ENCODE measurements at places on chromosomes 16 and 17.

DNA sequence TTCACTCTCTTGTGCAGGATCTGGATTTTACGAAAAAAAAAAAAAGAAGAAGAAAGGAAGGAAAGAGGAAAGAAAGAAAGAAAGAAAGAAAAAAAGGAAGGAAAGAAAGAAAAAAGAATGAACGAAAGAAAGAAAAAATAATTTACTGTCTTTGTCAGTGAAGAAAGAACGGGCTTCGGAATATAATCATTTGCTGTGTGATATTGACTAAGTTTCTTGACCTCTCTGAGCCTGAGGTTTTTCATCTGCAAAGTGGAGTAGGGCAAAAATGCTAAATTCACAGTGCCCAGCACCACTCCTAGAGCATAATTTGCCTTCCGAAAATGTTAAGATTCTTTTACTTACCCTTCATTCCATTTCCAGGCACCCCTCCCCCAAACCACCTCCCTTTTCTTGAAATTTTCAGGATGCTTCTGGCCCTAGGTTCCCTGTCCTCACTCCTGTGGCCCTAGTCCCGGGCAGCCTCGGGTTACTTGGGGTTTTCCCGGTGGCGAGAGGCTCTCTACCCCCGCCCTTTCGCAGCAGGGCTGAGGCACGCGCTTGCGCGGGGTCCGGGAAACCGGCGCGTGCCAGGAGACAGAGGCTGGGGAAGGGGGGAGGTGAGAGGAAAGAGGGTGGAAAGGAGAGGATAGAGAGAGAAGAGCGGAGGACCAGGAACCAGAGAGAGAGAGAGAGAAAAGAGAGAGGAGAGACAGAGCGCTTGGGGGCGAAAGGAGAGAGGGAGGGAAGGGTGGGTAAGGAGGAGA lies at the start of gene CNTNAP1:
Gene CNTNAP1, plus strand, starts transcription at position 556 of the 746 bp plus-strand sequence. CDS start 299 bp downstream, outside the sequence.
- DNase-seq, result peak; percentile 48

DNA sequence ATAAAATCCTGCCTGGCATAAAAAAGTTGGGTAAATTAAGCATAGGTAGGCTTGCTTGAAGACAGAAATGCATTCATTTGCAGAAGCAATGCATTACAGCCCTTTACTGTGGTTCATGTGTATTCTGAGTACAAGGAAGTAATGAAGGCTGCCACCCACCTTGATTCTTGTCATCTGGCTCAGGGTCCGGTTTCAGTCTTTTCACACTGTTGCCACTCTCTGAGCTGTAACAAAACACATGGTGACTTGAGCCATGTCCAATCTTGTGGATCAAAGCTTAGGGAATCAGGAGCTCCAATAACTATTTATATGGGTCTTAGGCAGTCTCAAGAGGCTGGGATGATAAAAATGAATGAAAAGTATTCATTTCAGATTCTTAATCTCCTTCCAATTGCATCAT lies 22.0 kb downstream of the PSME3IP1 start:
- no peak for DNase-seq

DNA sequence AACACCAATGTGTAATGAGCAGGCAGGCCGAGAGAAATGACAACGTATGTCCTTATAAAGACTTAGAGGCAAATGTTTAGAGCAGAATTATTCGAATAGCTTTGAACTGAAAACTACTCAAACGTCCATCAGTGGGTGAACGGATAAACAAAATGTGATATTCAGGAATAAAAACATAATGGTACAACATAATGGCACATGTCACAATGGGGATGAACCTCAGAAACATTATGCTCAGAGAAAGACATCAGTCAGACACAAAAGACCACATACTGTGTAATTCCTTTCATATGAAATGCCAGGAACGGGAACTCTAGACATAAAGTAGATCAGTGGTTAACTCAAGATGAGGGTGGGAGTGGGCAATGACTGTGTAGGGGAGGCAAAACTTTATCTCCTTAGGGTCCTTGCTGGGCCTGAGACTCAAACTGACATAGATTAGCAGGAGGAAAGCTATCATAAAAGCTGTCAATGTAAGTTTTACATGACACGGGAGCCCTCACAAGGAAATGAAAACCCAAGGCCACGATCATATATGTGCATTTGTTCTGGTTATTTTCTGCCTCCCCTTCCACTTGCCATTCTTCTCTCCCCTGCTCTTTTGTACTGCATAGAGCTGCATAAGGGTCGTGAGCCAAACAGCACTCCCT lies 14.8 kb upstream of the ARL4D start:
- DNase-seq, result no peak

- DNase-seq, result peak; percentile 50
Measured at GRCh38 chr16:11252482-11252931, 3.5 kb downstream of the SOCS1 start.

DNA sequence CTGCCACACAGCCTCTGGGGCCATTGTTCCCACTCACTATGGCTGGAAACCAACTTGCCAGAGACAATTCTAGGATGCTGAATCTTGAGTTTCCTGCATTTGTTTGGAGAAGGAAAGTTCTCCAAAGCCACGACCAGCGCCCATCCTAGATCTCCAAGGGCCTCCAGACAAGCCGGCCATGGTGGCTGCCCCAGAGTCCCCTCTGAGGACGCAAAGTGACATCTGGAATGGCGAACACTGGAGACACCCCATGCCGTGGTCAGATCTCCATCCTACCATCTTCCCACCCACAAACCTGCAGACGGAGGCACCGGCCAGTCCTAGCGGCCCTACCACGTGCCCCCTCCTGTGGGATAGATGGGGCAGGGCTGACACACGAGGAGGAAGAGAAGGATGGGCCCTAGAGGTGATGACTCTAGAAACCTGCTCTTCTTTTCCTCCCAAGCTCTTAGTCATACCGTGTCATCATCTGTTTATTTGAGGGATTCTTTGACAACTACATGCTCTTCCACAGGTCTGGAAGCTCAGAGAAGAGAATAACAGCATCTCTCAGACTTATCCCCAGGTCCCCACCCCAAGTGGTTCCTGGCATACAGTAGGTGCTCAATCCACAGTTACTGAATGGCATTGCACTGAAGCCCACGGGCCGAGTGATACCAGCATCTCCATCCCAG lies 71.3 kb downstream of the MYH11 start:
- no peak for DNase-seq

DNA sequence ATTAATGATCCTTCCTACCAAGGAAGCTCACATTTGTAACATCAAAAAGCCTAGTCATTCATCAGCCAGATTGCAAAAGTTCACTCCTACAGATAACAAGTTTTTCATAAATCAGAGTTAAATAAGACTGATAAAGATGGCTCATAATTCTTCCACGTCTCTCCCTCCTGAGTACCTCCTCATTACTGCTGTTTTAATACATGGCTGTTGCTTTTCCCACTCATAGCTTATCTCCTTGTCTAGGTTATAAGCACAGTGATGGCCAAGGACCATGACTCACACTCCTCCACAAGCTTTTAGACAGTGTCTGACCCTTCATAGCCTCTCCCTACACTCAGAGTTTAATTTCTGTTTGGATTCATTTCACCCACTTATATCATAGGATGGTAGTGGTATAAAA lies 100.9 kb upstream of the MON1B start:
- no peak for DNase-seq

DNA sequence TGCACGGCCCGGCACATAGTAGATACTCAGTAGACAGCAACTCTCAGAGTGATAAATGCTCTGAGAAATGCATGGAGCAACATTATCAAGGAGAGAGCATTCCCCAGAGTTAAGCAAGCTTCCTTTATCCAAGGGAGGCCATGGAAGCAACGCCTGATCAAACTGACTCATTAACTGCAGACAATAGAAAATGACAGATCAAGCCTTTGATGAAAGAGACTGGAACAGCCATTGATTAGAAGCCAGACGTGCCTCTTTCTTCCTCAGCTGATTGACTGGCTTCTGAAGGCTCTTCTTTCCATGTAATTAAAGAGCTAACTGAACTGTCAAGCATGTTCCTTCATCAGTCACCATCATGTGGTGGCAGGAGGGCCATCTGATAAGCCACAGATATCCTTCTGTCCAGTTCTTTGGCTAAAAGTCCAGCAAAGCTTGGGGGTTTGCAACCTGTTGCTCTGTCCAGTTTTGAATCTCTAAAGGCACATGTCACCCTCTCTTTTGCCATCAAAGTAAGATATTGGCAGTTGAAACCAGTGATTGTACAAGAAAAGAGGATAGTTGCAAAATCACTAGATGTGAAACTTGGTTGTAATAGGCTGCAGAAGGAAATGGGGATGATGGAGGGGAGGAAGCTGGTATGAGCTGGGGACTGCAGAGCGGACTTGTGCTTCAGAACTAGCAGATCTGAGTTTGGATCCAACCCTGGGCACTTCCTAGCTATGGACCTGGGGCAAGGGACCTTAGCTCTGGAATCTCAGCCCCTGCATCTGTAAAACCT lies 188.0 kb downstream of the HAPSTR1 start:
- DNase-seq, result no peak

DNA sequence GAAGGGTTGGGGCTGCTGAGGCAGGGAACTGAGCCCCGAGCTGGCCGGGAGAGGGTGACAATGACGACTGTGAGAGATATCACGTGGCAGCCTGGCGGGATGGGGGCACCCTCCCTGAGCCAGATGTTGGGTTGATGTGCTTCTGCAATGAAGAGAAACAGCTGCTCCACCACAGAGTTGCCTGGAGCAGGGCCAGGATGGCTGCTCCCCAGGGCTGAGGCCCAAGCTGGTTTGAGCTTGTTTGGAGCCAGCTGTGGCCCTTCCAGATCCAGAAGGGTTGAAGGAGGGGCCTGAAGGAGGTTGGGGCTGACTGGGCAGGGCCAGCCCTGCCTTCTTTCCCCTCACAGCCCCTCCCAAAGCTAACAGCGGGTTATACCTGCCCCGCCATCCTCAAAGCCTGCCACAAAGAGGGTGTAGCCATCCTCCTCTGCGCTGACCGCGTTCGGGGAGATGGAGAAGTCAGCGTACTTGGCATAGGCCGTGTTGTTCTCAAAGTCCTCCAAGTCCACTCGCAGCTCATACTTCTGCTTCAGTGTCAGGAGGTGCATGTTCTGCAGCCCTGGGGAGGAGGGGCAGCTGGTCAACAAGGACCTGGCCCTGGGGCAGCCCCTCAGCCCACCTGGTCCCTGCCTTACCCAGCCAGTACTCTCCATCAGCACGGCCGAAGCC lies 2.1 kb downstream of the MFAP4 start:
- no peak for DNase-seq

DNA sequence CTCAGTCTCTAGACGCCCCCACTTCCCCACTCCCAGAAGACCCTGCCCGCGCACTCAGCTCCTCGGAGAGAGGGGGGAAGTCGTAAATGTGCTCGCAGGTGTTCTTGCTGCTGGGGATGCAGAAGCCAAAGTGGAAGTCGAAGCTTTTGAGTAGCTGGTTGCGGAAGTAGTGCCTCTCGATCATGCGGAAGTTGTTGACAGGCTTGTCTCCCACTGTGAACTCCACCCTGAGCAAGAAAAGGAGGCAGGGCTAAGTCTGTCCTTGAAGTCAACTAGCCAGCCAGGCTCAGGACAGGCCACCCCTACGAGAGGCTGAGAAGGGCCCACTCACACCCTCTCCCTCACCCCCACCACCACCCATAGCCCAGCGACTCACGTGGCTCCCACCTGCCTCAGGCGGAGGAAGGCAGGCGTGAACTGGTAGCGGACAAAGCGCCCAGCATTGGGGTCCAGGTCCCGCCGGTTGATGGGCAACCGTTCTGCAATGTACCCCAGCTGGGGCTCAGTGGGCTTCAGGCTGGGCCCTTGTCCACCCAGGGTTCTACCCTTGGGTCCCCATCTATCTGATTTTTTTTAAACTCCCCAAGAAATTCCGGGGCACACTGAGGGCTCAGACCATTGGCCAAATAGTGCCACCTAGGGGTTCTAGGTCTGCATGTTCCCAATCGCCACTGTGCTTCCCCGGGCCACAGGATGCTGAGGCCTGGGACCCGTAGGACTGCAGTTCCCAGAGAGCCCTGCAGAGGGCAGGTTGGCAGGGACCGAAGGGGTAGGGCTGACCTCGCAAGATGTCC lies 4.6 kb downstream of the UNC119 start:
- DNase-seq, result peak; percentile 86

DNA sequence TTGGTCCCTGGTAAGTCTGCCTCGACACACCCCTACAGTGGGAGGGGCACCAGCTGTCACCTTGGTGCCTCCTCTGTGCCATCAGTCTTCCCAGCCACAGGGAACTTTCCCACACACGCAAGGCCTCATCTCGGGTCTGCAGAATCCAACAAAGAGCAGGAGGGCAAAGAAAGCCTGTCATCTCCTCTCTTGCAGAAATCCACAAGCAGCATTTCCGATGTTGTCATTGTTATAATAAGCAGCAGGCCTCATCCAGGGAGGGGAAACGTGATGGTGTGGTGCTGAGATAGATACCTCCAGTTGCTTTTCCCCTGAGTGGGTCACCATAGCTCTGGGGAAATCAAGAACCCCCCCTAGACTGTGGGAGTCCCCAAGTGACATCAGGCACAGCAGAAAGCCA lies 110.4 kb downstream of the CMIP start:
- no peak for DNase-seq

DNA sequence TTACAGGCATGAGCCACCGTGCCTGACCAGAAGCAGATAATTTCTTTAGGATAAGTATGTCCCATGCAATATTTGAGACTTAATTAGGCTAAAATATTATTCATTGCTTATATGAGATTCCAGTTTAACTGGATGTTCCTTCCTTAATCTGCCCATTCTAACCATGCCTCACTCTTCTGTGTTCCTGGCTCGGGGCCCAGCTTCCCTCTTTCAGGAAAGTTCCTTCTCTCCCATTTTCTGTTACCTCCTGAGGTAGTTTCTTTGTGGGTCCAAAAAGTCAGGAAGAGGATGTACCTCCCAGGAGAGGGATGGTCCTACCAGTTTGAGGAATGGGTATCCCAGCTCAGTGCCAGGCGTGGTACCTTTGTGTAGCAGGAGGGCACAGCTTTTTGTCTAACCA lies 23.3 kb downstream of the UNK start:
- DNase-seq, result no peak

GRCh38 chr16:27027971-27028370 lies 38.8 kb upstream of the C16orf82 start:
- DNase-seq, result no peak

DNA sequence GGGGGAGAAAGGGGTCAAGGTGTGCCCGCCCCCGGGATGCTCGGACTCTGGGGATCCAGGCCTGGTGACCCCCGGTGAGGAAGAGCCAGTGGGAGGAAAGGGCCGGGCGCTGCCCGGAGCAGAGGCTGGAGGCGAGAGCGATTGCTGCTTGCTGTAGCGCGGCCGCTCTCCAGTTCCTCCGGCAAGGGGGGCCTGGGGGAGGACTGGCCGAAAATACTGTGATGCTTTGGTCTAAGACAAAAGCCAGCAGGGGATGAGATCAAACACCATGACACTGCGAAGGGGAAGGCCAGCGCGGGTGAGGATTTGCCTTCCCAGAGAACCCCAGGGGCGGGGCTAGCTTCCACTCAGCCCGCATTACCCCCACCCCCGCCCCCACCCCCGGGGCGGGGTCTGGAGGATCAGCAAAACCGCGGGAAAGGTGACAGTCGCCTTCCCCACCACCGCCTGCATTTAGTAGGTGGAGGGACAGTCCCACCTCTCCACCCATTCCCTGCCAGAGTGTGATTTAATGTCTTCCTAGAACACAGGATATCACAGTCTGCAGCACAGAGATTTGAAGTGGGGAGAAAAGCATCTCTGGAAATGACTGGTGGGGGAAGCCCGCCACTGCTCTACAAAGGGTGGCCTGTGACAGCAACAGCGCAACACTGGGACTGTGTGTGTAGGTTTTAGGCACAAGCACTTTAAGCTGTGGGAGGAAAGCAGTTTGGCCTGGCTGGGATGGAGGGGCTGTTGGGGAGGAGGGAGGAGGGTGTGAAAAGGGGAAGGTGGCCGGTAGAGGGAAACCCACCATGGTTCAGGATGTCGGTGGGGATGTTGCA lies 25.7 kb downstream of the MRC2 start:
- peak; percentile 96 for DNase-seq

GRCh38 chr16:84893849-84894599 lies 74.2 kb downstream of the CRISPLD2 start:
- DNase-seq, result no peak

All from activated CD4-positive, alpha-beta memory T cell treated with anti-CD3 and anti-CD28 coated beads for 36 hours (primary cell).